Activated CD4-positive, alpha-beta T cell treated with anti-CD3 and anti-CD28 coated beads, Interleukin-2, amount 10 ng/mL, durations not matched to agents 7 days and 5 days (primary cell): ENCODE measurements at places on chromosomes 11 and 22.

- peak; percentile 71 for DNase-seq
Measured at GRCh38 chr11:112555491-112556364, 295.1 kb upstream of the PLET1 start.

DNA sequence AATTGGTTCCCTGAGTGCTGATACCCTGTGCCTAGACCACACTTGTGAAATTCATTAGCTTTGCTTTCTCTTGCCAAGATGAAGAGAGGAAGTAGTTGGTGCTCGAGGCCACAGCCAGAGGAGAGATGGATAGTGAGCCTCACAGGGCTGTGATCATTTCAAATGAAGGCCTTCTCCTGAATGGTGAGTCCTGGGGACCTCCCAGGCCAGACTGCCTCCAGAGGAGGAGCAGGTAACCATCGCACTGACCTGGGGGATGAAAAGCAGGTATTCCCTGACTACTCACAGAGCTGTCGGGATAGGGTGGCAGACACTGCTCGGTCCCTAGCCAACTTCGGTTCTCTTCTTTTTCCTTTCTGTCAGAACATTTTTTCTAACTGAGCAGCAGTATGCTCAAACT is 4.8 kb upstream of the FXYD6 start:
- DNase-seq: no peak

GRCh38 chr22:35872451-35872850 is 154.8 kb downstream of the APOL5 start:
- no peak for DNase-seq

- no peak for DNase-seq
Measured at GRCh38 chr11:131760091-131761061, 390.0 kb downstream of the NTM start.

DNA sequence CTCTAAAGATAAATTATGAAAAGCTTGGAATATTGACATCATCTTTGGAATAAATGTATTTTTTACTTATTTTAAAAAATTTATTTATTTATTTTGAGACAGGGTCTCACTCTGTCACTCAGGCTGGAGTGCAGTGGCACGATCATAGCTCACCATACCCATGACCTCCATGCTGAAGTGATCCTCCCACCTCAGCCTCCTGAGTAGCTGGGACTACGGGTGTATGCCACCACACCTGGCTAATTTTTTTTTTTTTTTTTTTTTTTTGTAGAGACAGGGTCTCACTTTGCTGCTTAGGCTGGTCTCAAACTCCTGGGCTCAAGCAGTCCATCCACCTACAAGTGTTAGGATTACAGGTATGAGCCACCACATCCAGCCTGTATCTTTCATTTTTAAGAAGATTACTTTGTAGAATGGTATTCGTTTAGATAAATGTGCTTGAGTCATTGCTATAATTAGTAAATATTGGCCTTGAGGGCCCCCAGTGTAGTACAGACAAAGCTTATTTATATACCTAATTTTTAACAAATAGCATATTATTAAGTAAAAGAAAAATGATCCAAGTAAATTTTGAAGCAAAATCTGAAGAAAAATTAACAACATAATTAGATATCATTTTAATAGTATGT is 8.5 kb downstream of the SWAP70 start:
- DNase-seq: no peak

GRCh38 chr11:75797116-75797515 is 17.9 kb upstream of the UVRAG start:
- no peak for DNase-seq

DNA sequence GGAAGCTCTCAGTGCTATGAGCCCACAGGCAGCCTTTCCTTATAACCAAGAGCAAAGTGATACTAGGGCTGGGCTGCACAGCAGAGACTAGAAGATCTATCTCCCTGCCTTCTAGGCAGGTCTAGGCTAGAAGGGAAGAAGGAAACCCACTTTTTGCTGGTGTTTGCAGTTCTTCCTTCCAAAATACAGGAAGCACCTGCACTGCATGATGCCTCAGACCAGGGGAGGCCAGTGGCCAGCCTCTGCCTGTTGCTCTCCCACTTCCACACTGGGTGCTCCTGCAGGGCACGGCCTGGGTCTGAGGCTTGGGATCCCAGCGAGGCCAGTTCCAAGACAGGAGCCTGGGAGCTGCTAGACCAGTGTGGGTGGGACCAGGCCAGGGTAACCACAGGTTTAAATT is 6.0 kb upstream of the UCP3 start:
- DNase-seq: no peak

- DNase-seq: no peak
Measured at GRCh38 chr11:73974604-73975478, 7.8 kb downstream of the UCP2 start.

GRCh38 chr11:116507849-116508695 is 264.7 kb downstream of the BUD13 start:
- DNase-seq: peak; percentile 3

DNA sequence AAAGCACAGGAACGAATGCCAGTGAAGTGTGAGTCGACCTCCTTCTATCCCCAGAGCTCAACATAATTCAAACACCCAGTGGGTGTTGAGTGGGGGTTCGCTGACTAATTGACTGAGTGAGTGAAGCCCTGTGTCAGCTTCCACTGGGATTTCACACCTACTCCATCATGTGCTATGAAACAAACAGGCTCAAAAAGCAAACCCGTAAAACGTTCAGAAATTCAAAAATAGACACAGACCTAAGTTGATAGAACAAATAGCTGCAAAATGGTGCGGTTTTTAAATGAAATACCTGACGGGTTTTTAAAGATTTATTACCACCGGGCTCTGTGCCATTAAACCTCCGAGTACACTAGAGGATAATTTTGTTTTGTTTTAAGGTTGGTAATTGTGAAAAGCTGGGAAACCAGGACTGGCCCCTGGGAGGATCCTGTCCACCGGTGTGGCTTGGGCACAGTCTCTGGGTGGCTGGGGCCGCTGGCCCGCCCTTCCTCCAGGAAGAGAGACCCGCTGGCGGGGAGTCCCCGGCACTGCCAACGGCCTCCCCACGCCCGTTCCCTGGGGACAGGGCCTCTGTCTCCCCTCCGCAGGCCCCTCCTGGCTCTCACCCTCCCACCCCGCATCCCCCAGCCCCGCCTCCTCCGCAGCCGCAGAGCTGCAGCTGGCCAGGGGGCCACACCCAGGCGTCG is 13.6 kb downstream of the KCNJ5 start:
- no peak for DNase-seq

DNA sequence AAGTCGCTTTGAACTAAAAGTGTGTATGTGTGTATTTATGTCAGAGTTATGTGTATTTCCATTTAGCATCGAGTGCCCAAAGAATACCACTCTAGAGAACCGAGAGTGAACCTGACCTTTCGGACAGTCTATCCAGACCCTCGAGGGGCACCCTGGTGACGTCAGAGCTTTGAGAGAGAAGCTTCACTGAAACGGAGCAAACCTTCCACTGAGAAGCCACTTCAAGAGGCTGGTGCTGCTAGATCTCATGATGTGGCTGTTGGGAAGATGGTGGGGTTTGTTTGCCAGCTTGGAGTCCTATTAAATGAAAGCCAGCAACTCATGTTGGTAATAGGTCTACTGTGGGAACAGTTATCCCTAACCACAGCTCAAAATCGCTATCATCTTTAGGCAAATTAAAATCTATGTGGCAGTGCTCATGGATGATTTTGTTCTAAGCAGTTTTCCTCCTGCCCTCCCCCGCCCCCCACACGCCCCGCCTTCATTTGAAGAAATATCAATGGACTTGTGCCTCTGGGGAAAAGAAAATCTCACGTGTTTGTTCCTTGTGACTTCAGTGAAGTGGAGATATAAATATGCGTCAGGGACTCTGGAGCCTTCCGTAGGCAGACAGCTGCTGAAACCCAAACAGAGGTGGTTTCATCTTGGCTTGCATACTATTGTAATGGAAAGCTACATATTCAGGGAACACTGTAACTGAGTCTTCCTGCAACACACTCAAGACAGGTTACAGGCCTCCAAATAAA is 22.4 kb upstream of the C11orf96 start:
- no peak for DNase-seq

- DNase-seq: peak; percentile 68
Measured at GRCh38 chr22:46355369-46355995, 20.0 kb downstream of the TRMU start.

DNA sequence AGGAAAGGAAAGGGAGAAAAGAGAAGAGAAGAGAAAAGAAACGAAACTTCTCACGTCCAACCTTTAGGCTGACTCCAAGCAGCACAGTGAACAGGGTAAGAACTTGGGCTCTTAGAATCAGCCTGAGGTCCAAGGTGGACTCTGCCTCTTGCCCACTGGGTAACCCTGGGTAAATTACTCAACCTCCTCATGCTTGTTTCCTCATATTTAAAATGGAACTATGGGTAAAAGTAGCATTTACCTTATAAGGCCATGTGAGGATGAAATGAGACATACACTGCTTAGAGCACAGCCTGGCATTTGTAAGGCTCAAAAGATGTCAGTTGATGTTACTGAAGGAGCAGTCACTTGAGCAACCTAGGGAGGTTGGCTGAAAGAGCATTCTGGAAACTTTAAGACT is 107.9 kb downstream of the C11orf58 start:
- no peak for DNase-seq

- DNase-seq: no peak
Measured at GRCh38 chr22:19290400-19291217, 910 bp downstream of the CLTCL1 start.

DNA sequence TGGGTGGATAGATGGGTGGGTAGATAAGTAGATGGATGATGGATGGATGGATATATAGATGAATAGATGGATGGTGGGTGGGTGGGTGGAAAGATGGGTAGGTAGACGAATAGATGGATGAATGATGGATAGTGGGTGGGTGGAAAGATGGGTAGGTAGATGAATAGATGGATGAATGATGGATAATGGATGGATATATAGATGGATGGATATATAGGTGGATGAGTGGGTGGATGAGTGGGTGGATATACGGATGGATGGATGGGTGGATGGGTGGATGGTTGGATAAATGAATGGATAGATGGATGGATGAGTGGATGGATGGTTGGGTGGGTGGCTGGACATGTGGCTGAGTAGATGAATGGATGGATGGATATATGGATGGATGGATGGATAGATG is 53.1 kb upstream of the THY1 start:
- DNase-seq: no peak

DNA sequence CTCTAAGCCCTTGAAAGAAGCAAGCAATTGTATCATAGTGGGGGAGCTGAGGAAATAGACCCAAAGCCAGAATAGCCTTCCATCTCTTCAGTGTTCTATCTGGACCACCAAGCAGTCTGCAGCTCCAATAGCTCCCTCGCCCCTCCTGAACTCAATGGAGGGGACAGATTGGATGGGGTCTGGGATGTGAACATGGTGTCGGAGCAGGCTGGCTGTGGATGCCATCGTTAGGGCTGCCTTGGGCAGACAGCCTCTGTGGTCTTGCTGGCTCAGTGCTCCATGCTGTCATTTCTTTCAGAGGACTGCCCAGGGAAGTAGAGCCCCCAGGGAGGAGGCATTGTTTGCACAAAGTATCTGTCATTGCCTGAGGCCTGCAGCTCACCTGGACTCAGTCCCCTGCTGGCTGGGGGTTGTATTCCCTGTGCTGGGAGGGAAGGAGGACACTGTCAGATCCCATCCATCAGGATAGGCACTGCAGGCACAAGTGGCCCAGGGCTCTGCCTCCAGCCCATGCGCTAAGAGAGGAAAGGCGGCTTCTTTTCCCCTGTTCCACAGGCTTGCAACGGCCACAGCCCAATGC is 537.7 kb downstream of the BUD13 start:
- no peak for DNase-seq

DNA sequence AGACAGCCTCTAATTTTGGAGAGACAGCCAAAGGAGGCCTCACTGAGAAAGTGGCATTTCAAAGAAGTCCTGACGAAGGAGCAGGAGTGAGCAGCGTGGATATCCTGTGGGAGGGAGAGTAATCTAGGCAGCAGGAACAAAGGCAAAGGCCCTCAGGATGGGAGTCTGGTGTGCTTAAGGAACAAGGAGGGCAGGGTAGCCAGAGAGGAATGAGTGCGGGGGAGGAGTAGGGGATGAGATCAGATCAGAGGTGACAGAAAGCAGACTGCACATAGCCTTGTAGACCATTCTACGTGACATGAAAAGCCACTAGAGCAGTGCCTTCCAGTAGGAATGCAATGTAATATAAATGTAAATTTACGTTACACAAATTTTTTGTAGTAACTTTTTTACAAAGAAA is 5.6 kb downstream of the SLC36A4 start:
- no peak for DNase-seq

DNA sequence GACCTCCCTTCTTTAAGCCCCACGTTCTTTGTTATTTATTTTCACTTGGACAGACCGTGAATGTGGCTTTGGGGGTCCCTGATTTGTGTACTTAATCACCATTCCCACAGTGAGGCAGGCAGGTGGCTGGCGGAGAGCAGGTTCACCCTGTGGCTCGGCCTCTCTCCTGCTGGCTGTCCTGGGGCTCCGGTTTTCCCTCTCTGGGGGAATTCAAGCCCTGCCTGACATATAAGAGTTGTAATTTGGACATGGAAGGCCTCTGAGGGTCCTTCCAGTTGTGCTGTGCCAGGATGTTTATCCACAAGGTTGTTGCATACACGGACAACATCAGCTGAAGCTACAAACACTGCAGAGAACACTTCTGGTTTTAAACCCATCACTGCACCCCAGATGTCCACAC is 824.5 kb downstream of the TBC1D22A start:
- no peak for DNase-seq

- DNase-seq: no peak
Measured at GRCh38 chr11:405323-405953, 9.4 kb downstream of the SIGIRR start.

DNA sequence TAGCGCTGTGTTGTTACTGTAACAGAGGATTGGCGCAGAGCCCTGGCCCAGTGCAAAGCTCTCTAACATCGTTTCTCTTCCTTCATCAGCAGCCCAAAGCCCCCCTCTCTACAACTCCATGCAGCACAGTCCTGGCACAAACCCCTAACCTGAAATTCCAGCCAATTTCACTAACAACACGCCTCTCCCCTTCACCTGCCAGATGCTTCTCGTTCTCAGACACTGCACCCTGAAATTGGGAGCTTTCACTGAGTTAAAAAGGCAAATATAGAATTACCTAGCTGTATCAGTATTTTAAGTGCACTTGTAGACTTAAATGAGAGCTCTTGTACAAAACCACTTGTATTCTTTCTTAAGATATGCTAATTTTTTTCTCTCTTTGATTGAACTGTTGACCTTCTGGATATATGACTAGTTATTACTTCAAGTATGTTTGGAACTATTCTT is 16.3 kb downstream of the GRAP2 start:
- DNase-seq: no peak

- DNase-seq: no peak
Measured at GRCh38 chr11:68978931-68979594, 1.7 kb downstream of the MRGPRD start.

DNA sequence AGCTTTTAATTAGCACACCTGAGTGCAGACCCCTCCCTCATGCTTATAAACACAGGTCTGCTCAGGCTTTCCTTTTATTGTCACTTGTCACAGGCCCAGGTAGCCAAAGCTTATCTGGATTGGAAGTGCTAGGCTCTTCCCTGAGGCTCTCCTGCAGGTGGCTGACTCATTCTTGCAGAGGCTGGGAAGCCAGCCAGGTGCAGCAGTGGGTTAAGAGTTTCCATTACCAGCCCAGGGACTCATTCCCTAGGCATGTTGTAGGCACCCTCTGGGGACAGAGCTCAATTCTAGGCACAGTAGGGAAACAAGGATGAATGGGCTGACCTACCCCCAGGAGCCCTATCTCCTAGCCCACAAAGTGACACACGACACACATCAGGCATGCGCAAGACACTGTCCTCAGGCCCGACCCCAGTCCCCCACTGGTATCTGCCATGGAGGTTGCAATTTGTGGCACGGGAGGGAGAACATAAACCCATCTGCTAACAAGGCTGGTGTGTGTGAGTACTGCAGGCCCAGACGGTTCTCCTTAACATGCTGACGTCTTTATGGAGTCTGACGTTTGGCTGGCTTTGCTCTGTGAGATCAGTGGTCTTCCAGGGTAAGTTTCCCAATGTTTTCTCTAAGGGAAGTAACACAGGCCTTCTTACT is 94.2 kb downstream of the ABTB2 start:
- DNase-seq: no peak
